ENCODE measurements at places on chromosomes 6 and 20. TPM values are rescaled to one million over a fixed set of nuclear protein-coding genes. Genes with fewer than 3 reads are reported as not detected.

TCF21 gene
- 0.04 TPM for polyA plus RNA-seq

XKR7 gene
- under 0.01 TPM for polyA plus RNA-seq

CRISP2 gene
- polyA plus RNA-seq: not detected

DNA sequence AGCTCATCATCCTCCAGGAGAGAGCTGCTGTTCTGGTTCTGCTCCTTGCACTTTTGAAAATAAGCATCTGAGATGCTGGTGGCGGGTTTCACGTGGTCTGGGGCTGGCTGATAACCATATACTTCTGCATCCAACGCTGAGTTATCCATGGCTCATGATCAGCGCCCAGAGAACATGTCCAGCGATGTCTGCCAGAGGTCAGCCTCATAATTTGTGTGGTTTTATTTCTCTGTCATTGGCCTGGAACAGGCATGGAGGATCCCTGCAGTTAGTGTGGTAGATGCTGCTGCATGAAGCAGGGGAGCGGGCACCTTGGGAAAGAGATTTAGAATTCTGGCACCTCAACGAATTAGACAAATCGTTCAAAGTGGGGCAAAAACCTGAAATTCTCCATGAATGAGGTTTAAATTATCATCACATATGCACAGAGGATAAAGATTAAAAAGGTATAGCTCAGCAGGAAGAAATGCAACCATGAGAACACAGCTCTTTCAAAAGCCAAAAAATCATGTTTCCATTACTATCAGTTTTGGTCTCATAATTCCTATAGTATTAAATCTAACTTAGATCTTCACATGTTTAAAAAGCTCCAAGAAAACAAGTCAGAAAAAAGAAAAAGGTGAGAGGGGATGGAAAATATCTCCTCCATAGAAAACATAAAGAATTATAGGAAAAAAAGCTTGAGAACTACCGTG lies 157.2 kb downstream of the SOD2 start:
- no peak for DNase-seq

DNA sequence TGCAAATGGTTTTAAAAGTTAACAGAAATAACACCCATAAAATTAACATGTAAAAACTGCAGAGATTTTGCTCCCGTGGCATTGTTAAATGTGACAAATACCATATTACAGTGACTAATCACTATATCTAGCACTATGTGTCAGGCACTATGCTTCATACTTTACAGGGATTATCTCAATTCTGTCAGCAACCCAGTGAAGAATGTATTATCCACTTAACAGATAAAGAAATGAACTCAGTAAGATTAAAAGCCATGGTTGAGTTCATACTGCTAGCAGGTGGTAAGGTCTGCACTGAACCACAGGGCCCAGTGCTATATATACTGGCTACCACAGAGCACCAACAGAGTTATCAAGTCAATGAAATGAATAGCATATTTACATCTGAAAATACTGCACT lies 65.4 kb downstream of the RWDD2A start:
- no peak for DNase-seq
